Hepatic stellate cell (primary cell): ENCODE measurements at places on chromosomes 6 and 20.
A peak's percentile ranks its signal among the peaks of the same experiment; 100 is the strongest.

DNA sequence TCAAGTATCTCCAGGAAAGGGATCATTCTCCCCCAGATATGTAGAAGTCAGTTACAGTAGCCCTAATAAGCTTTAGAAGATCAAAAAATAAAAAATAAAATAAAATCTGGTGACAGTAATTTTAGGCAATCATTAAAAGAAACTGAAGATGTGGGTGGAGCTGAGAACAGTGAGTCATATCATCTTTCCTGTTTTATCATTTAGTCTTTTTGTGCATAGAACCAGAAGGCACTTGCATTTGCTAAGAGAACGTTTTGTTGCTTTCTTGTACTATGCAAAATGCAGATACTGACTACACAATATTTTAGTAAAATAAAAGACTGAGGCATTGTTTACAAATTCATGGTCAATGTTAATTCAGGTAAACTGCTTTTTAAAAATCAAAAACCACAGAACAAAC lies 497.4 kb upstream of the EPHA7 start:
- no peak for DNase-seq

GRCh38 chr6:157108923-157109322 lies 214.4 kb downstream of the TMEM242 start:
- no peak for DNase-seq

DNA sequence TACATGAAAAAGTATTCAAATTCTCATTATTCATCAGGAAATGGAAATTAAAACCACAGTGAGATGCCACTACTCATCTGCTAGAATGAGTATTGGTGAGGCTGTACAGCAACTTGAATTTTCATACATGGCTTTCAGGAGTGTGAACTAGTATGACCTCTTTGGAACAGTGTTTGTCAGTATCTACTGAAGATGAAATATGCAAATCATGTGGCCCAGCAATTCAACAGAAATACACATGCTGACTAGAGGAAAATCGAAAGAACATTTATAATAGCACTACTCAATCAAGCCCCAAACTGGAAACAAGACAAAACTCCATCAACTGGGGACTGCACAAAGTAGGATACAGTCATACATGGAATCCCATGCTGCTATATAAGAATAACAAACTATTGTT lies 102.2 kb downstream of the DCDC2 start:
- no peak for DNase-seq

GRCh38 chr6:148878683-148879082 lies 131.9 kb downstream of the UST start:
- no peak for DNase-seq

DNA sequence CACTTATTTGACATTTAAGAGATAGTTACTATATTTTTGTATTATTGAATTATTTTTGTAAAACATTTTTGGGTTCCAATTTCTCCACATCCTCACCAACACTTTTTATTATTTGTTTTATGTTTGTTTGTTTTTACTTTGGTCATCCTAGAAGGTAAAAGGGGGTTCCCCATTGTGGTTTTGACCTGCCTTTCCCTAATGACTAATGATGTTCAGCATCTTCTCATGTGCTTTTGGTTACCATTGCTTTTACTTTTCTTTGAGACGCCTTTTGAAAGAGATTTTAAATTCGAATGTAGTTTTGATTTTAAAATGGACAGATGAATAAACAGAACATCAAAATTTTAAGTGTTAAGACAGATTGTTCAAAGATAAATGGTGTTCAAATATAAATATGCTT lies 46.9 kb downstream of the AK9 start:
- no peak for DNase-seq

GRCh38 chr6:82143041-82143481 lies 104.5 kb downstream of the IBTK start:
- DNase-seq = no peak

DNA sequence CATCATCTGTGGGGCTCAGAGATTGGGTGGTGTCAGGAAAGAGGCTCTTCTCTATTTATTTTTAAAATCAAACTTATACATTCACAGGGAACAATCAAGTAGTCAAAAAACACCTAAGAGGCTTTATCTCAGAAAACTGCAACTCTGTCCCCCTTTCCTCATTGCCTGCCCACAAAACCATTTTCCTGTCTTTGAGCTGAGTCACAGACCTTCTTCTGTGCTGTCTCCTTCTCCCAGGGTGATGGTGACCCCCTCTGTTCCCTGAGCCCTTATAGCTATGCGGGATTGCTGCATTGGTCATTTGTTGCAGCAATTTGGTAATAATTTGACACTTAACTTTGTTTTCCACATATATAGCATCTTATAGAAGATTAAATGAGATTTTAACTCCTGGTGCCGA lies 195.2 kb upstream of the PROKR2 start:
- DNase-seq = no peak

DNA sequence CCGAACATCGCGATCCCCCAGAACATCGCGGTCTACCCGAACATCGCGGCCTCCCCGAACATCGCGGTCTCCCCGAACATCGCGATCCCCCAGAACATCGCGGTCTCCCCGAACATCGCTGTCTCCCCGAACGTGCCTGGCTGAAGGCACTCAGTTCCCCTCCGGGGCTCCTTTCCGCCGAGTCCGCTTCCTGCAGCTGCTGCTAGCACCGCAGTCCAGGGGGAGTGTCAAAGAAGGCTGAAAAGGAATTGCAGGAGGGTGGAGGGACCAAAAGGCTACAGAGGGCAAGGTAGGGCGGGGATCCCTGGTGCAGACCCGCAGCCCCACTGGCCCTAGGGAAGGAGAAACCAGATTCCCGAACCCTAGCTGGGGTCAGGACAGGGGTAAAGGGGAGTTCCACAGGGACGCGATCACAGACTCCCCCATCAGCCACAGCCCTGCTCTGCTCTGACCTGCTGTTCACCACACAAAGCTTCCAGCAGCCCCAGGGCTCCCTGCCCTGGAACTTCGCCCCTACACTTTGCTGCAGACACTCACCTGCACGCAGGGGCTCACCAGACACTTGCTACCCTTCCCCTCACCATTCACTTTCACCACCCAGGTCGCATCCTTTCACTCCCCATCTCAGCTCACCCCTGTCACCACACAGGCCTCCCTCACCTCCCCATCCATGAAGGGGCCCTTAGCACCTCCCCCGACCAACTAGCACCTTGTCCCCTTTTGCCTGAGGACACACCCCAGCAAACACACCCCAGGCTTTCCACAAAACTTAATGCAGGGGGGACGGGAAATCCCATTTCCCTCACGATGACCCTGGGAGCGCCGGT lies 1.7 kb downstream of the ULBP1 start:
- peak; percentile 35 for DNase-seq

DNA sequence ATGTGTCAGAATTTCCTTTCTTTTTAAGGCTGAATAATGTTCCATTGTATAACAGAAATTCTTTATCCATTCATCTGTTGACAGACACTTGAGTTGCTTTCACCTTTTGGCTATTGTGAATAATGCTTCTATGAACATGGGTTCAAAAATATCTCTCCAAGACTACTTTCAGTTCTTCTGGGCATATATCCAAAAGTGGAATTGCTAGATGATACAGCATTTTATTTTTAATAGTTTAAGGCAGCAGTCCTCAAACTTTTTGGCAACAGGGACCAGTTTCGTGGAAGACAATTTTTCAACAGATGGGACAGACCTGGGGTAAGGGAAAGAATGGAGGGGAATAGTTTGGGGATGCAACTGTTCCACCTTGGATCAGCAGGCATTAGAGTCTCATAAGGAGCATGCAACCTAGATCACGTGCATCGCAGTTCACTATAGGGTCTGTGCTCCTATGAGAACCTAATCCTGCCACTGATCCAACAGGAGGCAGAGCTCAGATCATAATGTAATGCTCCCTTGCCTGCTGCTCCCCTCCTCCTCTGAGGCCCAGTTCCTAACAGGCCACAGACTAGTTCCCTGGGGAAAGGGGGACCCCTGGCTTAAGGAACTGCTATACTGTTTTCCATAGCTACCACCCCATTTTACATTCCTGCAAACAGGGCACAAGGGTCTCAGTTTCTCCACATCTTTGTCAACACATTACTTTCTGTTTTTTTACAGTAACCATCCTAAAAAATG lies 239.9 kb upstream of the RNF217 start:
- no peak for DNase-seq

GRCh38 chr6:12096342-12096741 lies 84.2 kb downstream of the HIVEP1 start:
- no peak for DNase-seq

DNA sequence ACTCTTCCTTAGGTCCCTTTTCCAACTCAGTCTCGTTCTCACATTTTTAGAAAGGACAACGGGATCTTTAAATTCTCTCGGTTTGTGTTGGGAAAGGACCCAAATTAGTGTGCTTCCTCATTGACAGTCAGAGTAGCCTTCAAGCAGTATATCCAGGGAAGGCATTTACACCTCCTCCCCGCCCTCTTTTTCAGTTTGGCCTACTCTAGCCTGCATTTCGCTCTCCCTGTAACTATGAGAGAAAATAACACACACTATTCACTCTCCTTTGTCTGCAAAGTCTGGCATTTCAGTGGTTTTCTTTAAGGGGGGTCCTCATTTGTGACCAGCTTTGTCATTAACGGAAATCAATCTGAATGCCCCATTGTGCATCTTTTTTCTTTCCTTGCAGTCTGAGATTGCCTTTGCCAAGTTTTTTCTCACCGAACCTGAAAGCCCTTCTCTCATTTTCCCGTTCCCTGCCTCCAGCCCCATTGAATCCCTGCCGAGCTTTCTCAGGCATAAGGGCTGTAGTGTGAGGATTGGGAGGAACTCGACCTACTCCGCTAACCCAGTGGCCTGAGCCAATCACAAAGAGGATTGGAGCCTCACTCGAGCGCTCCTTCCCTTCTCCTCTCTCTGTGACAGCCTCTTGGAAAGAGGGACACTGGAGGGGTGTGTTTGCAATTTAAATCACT lies 393 bp upstream of the FABP7 start:
- no peak for DNase-seq

DNA sequence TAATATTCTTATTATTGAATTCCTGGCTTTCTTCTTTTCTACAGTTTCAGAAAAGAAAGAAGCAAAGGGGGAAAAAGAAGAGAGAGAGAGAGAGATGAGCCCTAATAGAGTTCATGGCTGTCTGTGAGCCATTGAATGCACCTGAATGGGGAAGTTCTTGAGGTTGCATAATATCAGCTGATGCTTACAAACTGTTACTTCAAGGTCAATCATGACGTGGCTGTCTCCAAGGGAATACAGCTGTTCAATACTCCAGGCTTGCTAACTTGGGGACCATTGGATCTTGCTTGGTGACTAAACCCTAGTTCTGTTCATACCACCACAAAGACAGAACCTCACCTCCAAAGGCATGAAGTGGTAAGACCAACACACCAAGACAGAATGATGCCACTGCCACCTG lies 180.4 kb downstream of the ADGRG6 start:
- DNase-seq = no peak
